Fibroblast of skin of left quadriceps (primary cell): ENCODE measurements at places on chromosomes 5 and 9.

- DNase-seq, result no peak
Measured at GRCh38 chr9:32906213-32906612, 95.2 kb downstream of the APTX start.

DNA sequence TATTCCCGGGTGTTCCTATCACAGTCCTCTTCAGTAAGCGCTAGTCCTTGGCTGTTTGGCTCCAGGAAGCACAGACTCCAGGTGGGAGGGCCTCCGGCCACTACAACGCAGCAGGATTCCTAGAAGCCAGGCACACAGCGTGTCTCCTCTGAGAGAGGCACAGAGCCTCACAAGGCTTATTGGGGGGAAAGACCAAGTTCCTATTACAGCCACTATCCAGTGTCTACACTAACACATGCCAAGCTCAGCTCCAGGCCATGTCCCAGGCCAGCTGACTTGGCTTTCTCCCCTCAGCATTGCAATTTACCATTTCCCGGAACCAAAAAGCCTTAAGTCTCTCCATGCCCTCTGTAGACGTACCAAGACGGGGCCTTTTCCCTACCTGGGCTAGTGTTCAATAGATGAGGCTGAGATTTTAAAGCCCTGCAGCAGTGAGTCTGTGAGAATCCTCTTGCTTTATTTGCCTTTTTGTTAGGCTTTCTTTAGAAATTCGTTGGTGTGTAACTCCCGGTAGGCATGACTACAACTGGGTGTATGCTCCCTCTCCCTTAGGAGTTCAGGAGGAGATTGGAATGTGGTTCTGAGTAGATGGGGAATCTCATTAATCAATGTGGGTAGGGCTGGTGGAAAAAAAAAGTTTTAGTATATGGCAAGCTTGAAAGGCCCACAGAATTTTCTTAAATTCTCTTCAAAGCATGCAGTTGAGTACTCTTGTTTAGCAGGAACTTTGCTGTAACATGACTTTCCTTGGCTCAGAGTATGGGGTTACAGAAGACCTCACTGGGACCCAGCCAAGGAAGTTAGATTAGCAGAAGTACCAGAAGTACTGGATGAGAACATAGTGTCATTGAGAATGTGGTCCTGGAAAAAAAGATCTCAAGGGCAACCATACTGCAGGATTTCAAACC is 84.3 kb upstream of the SLC1A3 start:
- no peak for DNase-seq

- no peak for DNase-seq
Measured at GRCh38 chr9:97536480-97536879, 35.0 kb downstream of the TMOD1 start.

- DNase-seq, result no peak
Measured at GRCh38 chr5:20166456-20166855, 178.5 kb upstream of the CDH18 start.

GRCh38 chr5:175464942-175465233 is 13.5 kb upstream of the SFXN1 start:
- DNase-seq, result no peak
